Stimulated activated CD4-positive, alpha-beta T cell treated with anti-CD3 and anti-CD28 coated beads, Interleukin-1b, Interleukin-23, amount 100 ng/mL, for 1 hour (primary cell): ENCODE measurements at places on chromosomes 5 and 9.

DNA sequence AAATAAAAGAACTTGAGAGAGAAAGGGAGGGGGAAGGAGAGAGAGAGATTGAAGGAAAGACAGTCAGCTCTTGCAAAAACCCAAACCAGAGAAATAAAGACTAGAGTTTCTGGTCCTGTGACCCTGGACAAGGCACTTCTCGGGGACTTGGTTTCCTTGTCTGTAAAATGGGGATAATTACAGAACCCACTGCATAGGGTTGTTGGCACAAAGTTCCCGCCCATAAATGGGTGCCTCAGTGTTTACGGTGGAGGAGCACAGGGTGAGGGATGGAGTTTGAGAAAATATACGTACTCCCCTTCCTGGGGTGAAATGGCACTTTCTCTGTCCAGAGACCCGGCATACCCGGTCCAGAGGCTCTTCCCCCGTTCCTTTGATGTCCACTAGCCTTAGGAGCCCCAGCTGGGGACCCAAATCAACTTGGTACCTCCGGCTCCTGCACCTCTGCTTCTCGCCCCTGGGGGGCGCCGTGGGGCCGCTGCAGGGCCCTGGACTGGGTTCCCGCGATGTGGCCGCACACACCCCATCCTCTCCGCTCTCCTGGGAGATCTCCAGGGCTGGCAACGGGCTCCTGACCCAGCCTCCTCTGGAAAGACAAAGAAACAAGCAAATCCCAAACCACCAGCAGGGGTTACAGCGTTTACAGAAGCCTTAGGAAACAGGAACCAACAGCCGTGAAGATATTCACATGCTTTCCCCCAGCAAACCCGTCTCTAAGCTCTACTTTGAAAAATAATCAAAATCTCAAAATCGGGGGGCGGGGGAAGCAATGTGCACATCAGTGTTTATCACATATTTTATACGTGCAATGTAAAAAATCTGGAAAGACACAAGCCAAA lies 26.3 kb downstream of the PTGES start:
- DNase-seq, result peak; percentile 43

GRCh38 chr9:82057805-82058204 lies 69.2 kb downstream of the SPATA31D1 start:
- no peak for DNase-seq

GRCh38 chr5:7805379-7805778 lies 45.6 kb downstream of the CFAP90 start:
- DNase-seq, result no peak

DNA sequence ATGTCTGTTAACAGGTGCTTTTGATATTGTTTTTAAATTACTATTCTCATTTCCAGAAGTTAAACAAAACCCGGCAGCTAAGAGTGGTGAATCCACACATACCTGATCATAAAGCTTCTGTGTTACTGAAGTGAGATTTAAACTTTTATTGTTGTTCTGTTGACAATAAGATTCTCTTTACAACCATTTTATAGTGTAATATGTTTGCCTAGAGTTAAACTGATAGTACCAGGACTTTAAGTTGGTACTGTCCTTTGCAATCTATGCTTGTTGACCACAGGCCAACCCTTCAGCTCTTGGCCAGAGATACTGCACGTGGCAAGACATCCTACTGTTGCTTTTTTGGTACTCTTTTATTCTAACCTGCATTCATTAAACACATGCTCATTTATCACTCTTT lies 806.2 kb downstream of the MTRR start:
- DNase-seq, result no peak

- no peak for DNase-seq
Observed at GRCh38 chr9:92289708-92290390, 3.6 kb downstream of the IARS1 start.

- DNase-seq, result no peak
Observed at GRCh38 chr9:686321-686813, 155.1 kb upstream of the DMRT1 start.

GRCh38 chr9:106675780-106676179 lies 187.2 kb upstream of the ZNF462 start:
- no peak for DNase-seq
